Hepatocyte (in vitro differentiated cells): ENCODE measurements at places on chromosomes 1 and 21.

GRCh38 chr1:230104395-230105244 is 37.6 kb downstream of the GALNT2 start:
- H3K27ac ChIP-seq = peak overlapping the region; percentile 93
- peaks cover 37% of the 10 kb centered on the region for H3K4me1 ChIP-seq

DNA sequence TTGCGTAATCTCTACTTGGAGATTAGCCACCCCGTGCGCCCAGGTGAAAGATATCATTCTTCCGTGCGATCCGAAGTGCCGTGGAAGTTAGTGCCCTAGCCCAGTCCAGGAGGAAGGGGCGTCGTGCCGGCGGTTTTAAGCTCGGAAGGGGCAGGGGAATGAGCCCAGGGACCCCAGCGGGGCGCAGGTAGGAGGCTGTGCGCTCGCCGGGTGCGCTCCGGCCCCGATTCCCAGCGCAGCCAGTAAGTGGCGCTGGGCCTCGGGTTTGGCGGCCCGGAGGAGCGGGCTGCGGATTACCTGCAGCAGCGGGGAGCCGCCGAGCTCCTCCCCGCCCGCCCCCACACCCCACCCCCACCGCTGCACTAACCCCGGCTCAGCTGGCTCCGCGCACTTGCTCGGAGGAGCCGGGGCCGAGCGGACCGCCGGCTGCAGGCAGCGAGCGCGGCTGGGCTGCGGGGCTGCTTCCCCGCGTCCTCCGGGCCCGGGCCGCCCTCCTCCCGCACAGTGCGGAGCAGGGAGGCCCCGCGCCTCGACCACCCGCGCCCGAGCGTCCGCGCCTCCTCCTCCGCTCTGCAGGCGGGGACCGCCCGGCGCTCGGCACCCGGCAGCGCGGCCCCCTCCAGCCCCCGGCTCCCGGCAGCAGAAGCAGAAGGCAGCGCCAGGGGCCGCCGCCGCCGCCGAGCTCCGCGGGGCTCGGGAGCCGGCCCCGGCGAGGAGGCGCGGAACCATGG is at the start of gene RYR2:
Gene RYR2 (plus strand): TSS at position 390 of the 731 bp plus-strand sequence. CDS start 338 bp downstream, at position 728.
- peak; percentile 70 for DNase-seq
- no peaks in the 10 kb centered on the region for H3K36me3 ChIP-seq
- peaks cover 70% of the 10 kb centered on the region for H3K27me3 ChIP-seq
- peaks cover 8% of the 10 kb centered on the region for H3K4me1 ChIP-seq
- peak within 1 kb of the TSS; percentile 45 for H3K4me3 ChIP-seq

DNA sequence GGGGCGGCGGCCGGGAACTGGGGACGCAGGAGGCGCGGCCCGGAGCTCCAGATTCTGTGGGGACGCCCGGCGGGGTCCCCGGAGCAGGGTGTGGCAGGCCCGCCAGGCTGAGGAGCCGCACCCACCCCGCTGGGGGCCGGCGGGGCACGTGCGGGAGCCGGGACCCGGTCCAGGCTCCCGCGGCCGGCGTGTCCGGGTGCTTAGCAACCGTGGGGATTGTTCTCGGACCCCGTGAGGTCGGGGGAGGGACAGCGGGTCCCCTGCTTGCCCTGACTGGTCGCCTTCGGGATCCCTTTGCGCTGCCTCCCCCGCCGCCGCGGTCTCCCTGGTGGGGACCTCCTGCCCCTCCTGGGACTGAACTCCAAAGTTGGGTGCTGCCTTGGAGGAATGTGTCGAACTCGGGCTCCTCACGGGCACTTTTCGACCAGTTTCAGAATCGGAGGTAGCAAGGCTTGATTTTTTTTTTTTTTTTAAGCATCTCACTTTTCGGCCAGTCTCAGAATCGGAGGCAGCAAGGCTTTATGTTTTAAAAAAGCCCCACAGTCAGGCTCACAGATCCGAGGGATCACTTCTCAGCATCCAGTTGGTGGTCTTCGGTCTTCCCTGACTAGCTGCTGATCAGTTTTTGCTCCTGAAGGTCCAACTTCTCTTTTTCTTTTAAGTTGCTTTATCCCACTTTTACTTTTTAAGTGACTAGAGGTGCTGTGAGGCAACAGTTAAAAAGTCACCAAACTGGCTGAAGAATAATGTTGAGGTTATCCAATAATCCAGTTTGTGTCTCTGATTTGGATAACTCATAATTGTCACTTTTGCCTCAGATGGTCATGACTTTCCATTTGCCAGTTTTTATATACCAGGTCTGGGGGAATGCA is 648 bp downstream of the FAM76A start:
- H3K4me3 ChIP-seq = peak overlapping the region; percentile 94
- peak; percentile 66 for DNase-seq
- H3K36me3 ChIP-seq = no peaks in the 10 kb centered on the region
- H3K27me3 ChIP-seq = no peaks in the 10 kb centered on the region

DNA sequence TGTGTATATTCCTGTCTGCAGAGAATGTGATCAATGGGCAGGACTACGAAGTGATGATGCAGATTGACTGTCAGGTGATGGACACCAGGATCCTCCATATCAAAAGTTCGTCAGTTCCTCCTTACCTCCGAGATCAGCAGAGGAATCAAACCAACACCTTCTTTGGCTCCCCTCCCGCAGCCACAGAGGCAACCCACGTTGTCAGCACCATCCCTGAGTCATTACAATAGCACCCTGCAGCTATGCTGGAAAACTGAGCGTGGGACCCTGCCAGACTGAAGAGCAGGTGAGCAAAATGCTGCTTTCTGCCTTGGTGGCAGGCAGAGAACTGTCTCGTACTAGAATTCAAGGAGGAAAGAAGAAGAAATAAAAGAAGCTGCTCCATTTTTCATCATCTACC is 65.2 kb downstream of the OLFML2B start:
- no peak overlapping the region for H3K4me3 ChIP-seq
- no peaks in the 10 kb centered on the region for H3K4me1 ChIP-seq
- H3K27me3 ChIP-seq = no peaks in the 10 kb centered on the region
- no peaks in the 10 kb centered on the region for H3K36me3 ChIP-seq
- DNase-seq = no peak

- H3K4me1 ChIP-seq = no peaks in the 10 kb centered on the region
- no peaks in the 10 kb centered on the region for H3K36me3 ChIP-seq
- no peak overlapping the region for H3K27ac ChIP-seq
These were observed 68.1 kb upstream of the AK4 start for GRCh38 chr1:65079941-65080340.

DNA sequence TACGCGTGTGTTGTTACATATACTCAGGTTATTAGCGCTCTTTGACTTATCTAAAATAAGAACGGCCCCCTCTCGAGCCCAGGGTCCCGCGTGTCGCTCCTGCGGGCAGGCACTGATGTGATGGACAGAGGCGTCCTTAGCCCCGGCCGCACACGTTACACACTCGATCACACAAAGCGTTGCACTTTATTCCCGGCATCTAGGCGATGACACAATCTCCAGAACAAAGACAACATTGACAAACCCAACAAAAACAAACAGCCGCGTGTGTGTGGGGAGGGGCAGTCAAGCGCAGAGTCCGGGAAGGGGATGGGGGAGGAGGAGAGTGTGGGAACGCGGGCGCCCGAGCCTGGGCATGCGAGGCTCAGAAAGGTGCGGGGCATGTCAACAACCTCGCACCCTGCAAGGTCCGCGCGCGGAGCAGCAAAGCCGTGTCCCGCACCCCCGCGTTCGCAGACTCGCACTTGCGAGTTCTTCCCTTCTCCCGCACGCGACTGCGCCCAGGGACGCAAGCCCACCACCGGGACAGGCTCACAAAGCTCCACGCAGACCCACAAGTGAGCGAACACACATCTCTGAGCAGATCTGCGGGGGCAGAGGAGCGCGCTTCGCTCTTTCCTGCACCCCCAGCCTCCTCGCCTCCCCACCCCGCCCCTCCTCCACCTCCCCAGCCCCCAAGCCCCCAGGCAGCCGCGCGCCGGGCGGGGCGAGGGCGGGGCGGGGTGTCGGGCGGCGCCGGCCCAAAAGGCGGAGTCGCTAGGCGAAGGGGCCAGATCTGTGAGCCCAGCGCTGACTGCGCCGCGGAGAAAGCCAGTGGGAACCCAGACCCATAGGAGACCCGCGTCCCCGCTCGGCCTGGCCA is at the start of gene EFNA1:
Gene EFNA1 (plus strand): TSS at position 772 of the 862 bp plus-strand sequence. CDS start 102 bp downstream, outside the sequence.
- peak within 1 kb of the TSS; percentile 45 for H3K4me3 ChIP-seq
- H3K27me3 ChIP-seq = no peaks in the 10 kb centered on the region
- H3K36me3 ChIP-seq = no peaks in the 10 kb centered on the region
- H3K27ac ChIP-seq = peak within 1 kb of the TSS; percentile 97
- DNase-seq = peak; percentile 88

GRCh38 chr1:59432531-59433439 is 135.9 kb downstream of the FGGY start:
- peak; percentile 39 for DNase-seq
- no peak overlapping the region for H3K4me3 ChIP-seq
- no peaks in the 10 kb centered on the region for H3K36me3 ChIP-seq
- H3K27ac ChIP-seq = peak overlapping the region; percentile 91

DNA sequence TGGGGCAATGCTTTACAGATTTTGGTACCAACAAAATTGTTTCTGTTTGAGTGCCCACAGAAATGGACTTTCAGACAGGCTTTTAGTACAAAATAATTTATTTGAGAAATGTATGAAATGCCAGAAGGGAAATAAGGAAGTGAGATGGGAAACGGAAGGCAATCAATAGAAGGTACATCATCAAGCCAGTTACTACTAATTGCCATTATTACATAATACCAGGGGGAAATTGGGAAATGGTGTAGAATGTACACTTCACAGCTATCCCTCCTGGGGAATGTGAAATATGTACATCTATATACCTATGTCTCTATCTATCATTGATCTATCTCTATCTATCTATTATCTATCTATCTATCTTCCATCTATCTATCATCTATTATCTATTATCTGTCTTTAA is 264.6 kb upstream of the B3GALT2 start:
- no peaks in the 10 kb centered on the region for H3K4me1 ChIP-seq
- no peak overlapping the region for H3K4me3 ChIP-seq
- DNase-seq = no peak
- no peaks in the 10 kb centered on the region for H3K36me3 ChIP-seq

GRCh38 chr1:178941261-178941689 is 70.4 kb upstream of the ANGPTL1 start:
- no peaks in the 10 kb centered on the region for H3K27me3 ChIP-seq
- H3K27ac ChIP-seq = no peak overlapping the region
- no peak for DNase-seq
- no peak overlapping the region for H3K4me3 ChIP-seq
- peaks cover 21% of the 10 kb centered on the region for H3K4me1 ChIP-seq

GRCh38 chr1:100065183-100065968 is 67.4 kb downstream of the SASS6 start:
- H3K4me3 ChIP-seq = no peak overlapping the region
- H3K4me1 ChIP-seq = no peaks in the 10 kb centered on the region
- no peak for DNase-seq
- no peak overlapping the region for H3K27ac ChIP-seq
- no peaks in the 10 kb centered on the region for H3K27me3 ChIP-seq

DNA sequence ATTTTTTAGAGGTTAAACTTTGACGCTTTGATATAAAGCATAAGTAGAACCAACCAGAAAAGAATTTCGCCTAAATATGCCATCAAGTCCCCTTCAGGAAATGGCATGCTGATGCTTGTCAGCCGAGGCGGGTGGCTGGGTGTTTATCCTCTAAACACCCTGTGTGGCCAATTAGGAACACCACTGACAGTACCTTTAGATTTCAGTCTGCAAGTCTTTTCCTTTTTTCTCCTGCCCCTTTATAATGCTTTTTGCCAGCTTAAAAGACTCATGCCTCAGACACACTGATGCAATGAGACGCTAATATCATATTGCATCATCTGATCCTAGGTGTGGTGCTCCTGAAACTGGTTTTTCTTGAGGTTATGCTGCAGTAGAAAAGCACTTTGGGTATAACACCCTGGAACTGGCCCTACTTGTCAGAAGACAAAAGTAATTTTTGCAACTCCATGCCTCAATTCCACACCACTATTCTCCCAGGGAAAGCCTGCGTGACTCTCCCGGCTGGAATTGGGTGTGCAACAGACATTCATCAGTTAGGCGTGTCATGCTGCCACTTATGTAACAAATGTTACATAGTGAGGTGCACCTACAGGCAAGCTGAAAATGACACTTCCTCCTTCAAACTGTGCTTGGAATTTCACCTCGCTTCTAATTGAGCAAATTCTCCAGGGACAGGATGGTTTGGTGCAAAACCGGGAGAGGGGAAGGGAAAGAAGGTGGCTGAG is 2.0 kb upstream of the RCC2 start:
- peak; percentile 30 for DNase-seq
- no peak overlapping the region for H3K4me3 ChIP-seq
- peak overlapping the region; percentile 53 for H3K27ac ChIP-seq
- H3K27me3 ChIP-seq = no peaks in the 10 kb centered on the region

DNA sequence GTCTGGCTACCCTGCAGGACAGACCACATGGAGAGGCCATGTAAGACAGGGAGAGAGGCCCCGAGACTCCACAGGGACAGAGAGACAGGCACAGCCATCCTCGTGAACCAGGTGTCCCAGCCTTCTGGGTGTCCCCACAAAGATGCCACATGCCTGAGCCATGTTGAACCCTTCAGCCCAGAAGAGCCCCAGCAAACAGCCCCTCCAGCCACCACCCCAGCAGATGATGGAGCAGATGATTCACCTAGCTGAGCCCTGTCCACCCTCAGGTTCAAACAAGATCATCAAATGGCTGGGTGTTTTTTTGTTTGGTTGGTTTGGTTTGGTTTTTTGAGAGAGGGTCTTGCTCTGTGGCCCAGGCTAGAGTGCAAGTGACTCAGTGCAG is 78.7 kb downstream of the DHRS3 start:
- no peaks in the 10 kb centered on the region for H3K27me3 ChIP-seq
- peaks cover 18% of the 10 kb centered on the region for H3K4me1 ChIP-seq
- no peaks in the 10 kb centered on the region for H3K36me3 ChIP-seq
- DNase-seq = no peak

DNA sequence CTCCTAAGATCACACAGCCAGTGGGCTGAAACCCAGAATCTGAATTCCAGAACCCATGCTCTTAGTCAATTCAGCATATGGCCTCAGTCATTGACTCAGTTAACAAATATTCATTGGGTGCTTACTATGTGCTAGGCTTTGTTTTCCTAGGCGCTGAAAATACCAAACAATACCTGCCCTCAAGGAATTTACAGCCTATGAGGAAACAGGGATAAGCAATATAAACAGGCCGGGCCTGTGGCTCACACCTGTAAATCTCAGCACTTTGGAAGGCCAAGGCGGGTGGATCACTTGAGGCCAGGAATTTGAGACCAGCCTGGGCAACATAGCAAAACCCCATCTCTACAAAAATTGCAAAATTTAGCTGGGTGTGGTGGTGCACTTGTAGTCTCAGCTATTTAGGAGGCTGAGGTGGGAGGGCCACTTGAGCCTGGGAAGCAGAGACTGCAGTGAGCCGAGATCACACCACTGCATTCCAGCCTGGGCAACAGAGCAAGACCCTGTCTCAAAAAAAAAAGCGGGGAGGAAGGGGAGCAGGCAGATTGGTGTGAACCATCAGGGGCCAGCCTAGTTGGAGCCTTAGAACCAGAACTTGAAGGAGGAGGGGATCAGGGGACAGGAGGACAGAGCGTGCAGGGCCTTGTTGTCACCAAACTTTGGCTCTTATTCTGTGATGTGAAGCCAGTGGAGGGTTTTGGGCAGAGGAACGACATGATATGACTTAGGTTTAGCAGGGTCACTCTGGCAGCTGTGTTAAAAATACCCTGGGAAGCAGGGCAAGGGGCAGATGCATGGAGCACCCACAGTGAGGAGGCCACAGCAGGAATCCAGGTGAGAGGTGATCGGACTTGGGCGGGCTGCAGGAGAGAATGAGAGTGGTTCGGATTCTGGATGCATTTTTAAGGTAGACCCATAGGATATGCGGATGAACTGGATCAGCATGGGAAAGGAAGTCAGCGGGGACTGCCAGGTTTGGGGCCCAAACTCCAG is 5.8 kb downstream of the TINAGL1 start:
- peaks cover 50% of the 10 kb centered on the region for H3K4me1 ChIP-seq
- no peak overlapping the region for H3K4me3 ChIP-seq
- no peaks in the 10 kb centered on the region for H3K27me3 ChIP-seq
- DNase-seq = no peak
